Chondrocyte (in vitro differentiated cells): ENCODE measurements at places on chromosomes 7 and 10. TPM values are rescaled to one million over a fixed set of nuclear protein-coding genes. Genes with fewer than 3 reads are reported as not detected.
A peak's percentile ranks its signal among the peaks of the same experiment; 100 is the strongest.

The AOC1 gene
- not detected in 3 replicates for total RNA-seq

The HHEX gene
- 0.80 to 0.92 TPM in 2 of 3 replicates, not detected in the other for total RNA-seq

The CEP55 gene
- 7.5 to 9.3 TPM (median 8.4 TPM) in 3 replicates for total RNA-seq

The PSD gene
- total RNA-seq, result 3.0 to 4.0 TPM (median 4.0 TPM) in 3 replicates

GRCh38 chr7:47085491-47086275 is 496.2 kb downstream of the TNS3 start:
- no peaks in the 10 kb centered on the region for H3K36me3 ChIP-seq
- H3K4me3 ChIP-seq, result no peak overlapping the region

- H3K4me1 ChIP-seq, result no peaks in the 10 kb centered on the region
- no peaks in the 10 kb centered on the region for H3K36me3 ChIP-seq
- H3K27ac ChIP-seq, result no peak overlapping the region
- H3K4me3 ChIP-seq, result no peak overlapping the region
- DNase-seq, result no peak
Observed at GRCh38 chr7:45216181-45216580, 58.6 kb downstream of the RAMP3 start.

DNA sequence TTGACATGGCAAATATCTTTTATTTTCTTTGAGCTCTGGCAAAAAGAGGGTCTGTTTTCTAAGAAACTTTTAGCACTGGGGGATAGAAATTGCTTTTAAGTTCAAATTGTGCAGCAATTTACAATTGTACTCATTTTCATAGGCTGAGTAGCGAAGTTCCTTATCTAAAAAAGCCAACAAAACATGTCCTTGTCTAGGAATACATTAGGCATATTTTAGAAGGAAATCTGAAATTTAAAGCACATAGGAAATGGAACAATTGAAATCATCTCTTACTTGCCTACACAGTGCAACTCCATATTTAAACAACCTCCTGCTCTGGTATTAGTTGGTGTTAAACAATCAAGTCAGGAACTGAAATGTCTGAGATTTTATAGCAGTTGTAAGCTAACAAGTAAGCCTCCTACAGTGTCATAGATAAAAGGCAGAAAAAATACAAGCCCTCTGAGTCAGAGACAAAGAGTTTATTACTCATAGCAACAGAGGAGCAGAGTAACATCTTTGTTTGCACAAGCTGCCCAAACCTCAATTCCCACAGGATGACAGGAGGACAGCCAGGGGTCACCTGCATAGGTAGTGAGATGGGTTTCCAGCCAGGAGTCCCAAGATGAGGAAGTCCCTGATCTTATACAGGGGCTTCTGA is 280.2 kb upstream of the HGF start:
- H3K27ac ChIP-seq, result peak overlapping the region; percentile 13
- H3K4me3 ChIP-seq, result no peak overlapping the region
- no peaks in the 10 kb centered on the region for H3K27me3 ChIP-seq
- no peaks in the 10 kb centered on the region for H3K36me3 ChIP-seq
- DNase-seq, result no peak
- peaks cover 15% of the 10 kb centered on the region for H3K4me1 ChIP-seq
